ENCODE measurements at places on chromosomes 7 and 10. TPM values are rescaled to one million over a fixed set of nuclear protein-coding genes. Genes with fewer than 3 reads are reported as not detected.

DNA sequence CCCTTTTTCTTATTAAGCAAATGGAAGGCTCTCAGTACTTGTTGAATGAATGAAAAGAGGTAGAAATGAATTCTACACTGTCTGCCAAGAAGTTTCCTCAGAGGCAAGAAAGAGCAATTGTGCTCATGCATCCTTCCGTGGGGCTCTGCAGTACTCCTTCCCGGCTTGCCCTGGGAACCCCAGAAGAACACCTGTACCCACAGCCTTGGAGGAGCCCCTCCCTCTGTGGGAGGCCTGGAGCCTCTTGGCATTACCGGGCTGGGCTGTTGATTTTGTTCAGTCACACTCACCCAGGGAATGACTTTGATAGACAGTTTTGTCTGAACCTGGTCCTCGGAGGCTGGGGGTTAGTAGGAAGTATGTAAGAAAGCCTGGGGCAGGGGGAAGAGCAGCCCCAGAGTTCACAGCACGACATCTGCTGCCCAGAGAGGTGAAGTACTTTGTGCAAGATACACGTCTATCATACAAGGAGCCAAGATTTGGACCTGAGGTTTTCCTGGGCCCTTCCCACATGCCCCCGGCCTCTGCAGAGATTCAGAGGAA, 134.8 kb upstream of the GDF10 start:
- peak; percentile 44 for DNase-seq

DNA sequence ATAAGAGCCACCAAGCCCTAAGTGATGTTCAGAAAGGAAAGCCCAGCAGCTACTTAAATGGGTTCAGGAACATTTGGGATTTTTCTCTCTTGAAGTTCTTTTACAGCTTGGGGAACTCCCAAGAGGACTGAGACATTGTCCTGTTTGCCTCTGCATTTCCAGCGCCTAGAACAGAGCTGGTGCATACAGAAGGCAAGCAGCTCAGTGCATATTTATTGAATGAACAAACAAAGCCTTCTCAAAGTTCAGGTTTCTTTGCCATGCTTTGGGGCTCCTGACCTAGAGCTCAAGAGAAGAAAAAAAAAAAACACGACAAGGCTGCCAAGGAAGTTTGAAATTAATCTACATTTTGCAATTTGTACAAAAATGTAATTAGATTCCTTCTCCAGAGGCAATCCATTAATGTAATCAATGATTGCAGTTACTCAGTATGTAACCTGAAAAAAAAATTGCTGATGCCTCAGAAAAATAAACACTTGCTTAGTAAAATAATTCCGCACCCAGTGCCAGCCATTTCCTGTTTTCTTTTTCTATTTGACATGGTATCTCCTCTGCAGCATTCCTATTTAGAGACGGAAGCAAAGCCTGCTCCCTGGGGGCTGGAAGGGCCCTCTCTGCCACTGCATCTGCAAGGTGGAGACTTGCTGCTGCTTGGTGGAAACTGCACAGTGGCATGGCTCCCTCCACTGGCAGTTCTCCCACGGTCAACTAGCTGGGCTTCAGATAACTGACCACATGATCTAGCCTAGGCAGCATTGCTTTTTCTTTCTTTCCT, 157.3 kb downstream of the TMEM178B start:
- DNase-seq = peak; percentile 40

DNA sequence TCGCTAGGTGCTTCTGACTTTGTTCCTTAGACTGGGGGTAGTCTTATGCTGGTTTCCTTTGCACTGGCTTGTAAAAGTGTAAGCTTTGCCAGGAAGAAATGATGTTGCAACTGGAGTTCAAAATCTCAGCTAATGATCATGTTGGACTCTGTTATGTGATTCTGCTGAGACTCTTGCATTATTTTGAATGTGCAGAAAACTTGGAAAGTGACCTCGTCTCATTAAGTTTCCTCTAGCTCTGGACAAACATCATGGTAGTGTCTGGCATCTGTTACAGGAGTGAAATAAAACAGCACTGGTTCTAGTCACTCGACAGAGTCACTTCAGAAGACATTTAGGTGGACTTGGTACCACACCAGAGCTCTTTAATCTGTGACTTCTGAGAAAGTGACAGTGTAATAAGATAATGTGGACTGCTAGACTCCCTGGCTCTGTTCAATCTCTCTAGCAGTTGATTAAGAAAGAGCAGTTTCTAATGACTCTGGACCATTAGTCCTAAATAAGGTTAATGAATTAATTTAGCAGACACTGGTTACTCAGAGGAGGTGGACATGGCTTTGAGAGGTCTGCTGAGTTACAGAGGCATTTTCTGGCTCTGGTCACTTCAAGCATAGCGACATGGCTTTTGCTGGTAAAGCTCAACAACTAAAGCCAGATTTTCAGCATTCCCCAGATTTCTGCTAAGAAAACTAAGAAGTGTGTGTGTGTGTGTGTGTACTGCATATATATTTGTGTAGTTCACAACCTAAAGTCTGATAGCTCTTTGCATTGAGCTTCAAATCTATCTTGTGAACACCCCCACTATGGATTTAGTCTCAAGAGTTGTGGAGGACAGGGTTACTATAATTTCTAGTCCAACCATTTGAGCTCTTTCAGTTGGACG, 2.0 kb downstream of the NRP1 start:
- peak; percentile 27 for DNase-seq

DNA sequence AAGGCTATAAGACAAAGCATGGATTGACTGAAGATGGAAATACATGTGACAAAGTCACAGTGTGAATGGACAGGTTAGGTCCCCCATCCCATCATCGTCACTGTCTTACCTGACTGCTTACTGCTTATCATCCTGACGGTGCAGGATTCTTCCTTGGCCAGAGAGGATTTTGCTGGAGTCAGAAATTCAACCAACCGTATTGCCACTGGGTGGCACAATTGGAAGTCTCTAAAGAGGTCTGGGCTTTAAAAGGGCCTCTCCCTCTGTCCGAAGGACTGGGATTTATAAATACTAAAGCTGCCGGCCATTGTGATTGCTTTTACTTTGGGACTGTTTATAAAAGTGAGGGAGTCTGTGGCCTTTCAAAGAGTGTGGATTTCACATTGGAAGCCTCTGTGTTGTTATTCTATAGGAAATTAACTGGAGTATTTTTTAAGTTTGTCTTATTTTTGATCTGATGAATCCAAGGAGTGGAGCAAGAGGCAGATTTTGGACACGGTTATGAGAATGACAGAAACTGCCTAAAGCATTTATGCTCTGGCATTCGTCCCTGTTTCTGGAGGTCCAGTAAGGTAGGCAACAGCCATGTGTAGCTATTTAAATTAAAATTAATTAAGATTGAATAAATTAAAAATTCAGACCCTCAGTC, 113.3 kb upstream of the CREB5 start:
- DNase-seq = peak; percentile 78

GRCh38 chr7:115802415-115802814, 228.1 kb downstream of the TFEC start:
- no peak for DNase-seq

GRCh38 chr7:36288501-36288900, 101.2 kb upstream of the ANLN start:
- DNase-seq = no peak

- DNase-seq = no peak
These were observed 28.4 kb upstream of the FKBP9 start for GRCh38 chr7:32928785-32929298.

DNA sequence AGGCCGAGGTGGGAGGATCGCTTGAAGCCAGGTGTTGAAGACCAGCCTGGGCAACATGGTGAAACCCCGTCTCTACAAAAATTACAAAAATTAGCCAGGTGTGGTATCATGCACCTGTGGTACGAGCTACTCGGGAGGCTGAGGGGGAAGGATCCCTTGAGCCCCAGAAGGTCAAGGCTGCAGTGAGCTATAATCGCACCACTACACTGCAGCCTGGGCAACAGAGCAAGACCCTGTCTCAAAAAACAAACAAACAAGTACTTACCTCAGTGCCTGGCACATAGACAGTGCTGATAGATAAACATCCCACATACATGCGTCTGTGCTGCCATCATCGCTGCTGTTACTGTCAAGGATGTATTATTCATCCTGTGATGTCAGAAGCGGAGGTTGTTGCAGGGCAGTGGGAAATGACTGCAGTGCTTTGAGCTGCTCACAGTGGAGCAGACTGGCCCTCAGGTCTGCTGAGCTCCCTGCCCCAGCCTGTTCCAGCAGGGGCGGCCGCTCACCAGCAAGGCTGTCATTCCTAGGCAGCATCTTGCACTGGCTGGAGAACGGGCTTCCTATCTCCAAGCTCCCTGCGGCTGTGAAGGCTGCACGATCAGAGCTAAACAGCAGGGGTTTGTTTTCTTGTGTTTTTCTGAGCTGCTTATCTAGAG, 18.6 kb downstream of the FOXK1 start:
- DNase-seq = no peak

GRCh38 chr7:86768394-86768793, 124.7 kb downstream of the GRM3 start:
- no peak for DNase-seq

DNA sequence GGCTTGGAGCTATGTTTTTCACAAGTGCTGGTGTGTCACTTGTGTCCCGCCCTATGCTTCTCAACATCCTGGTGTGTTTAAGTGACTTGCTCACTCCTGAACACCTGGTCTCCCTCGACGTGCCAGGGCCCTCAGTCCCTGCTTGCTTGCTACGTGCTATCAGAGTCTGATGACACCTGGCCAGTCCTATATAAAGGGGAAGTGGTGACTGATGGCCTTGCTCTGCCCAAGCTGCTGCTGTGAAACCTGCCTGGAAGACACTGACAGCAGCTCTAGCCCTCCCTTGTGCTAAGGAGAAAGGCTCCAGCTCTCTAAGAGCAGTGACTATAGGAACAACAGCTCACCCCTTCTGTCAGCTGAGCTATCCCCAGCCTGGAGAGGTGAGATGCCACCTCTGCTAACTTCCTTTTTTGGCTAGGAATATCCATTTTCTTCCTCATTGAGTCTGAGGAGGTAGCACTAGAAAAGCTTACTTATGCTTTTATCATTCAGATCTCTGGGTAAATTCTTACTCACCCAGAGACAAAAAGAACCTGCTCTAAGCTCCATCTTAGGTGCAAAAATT, 77.2 kb upstream of the PLXNA4 start:
- DNase-seq = no peak

DNA sequence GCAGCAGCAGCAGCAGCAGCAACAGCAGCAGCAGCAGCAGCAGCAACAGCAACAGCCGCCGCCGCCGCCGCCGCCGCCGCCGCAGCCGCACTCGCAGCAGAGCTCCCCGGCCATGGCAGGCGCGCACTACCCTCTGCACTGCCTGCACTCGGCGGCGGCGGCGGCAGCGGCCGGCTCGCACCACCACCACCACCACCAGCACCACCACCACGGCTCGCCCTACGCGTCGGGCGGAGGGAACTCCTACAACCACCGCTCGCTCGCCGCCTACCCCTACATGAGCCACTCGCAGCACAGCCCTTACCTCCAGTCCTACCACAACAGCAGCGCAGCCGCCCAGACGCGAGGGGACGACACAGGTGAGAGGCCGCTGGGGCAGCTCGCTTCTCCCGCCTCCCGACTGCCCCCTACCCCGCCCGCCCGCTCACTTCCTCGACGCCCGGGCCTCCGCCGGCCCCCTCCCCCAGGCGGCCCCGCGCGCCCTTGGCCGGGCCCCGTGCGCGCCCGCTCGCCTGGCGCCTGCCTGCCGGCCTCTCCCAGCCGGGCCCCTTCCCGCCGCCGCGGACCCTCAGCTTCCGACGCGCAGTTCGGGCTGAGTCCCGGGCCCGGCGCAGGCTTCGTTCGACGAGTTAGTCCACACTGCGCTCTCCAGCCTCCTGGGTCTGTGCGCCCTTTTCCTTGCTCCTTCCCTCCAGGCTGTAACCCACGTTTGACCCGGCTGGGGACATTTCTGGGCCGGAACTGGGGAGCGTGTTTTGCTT, 882 bp downstream of the DLX6 start:
- peak; percentile 70 for DNase-seq

GRCh38 chr7:30879139-30880124, 32.2 kb upstream of the AQP1 start:
- no peak for DNase-seq

DNA sequence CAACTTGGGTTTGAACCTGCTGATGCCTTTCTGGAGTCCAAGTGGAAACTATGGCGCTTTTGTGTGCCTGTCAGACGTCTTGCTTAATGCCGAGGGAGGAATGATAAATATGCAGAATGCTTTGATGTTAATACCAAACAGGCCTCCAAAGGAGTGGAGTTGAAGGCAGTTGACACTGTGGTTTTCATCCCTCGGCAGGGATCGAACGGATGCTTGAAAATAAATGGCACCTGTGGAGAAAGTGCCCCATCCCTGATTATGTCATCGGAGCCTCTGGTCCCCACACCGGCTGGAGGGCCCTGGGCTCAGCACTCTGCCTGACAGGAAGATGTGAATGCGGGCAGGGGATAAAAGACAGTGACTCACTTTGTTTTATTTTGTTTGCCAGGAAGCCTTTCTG, 148.7 kb upstream of the GPR26 start:
- DNase-seq = no peak

- no peak for DNase-seq
These were observed 32.4 kb upstream of the LBX1 start for GRCh38 chr10:101261702-101262101.

- DNase-seq = no peak
These were observed 7.6 kb upstream of the ORAI2 start for GRCh38 chr7:102425639-102426267.

- DNase-seq = no peak
These were observed 87.0 kb downstream of the PTPRN2 start for GRCh38 chr7:158500651-158501052.

GRCh38 chr7:81688622-81689411, 81.0 kb downstream of the HGF start:
- no peak for DNase-seq

GRCh38 chr10:30751678-30752331, 122.3 kb upstream of the LYZL2 start:
- peak; percentile 57 for DNase-seq

DNA sequence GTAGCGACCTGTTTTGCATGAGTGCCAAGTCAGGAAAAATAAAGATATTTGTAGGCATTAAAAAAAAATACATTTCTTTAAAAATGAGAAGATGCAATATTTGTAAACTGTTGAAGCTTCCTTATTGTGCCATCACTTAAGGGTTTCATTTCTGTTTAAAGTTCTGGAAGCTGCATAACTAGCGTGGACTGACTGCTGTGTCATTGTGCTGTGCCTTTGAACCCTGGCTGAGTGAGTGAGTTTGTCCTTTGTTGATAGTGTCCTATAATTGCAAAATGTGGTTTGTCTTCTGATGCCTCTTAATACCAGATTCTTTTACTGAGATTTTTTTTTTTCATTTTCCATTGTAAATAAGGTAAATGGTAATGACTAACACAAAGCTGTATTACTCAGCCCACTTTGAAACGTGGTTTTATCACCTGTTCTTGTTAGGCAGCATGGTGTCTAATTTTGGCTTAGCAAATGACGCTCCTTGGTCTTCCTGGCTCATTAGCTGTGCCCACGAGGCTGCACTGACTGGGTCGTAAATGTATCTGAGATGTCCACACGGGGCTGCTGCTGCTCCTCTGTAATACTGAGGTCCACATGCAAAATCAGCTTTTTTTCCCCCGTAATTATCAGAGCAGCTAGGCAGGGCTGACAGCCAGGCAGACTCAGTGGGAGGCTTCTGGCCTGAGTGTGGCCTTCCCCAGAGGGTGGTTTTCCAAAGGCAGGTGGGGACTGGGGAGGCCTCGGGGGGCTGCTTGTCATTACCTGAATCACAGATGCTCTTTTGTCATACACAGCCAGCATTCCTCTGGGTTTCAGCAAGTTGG, 14.8 kb downstream of the ZSCAN25 start:
- DNase-seq = peak; percentile 74

GRCh38 chr7:77893813-77894212, 95.2 kb downstream of the PHTF2 start:
- no peak for DNase-seq

The AKR1D1 gene
- not detected for total RNA-seq

The SYT15 gene
- total RNA-seq = 53.5 TPM

The PKD2L1 gene
- 1.1 TPM for total RNA-seq

The SMKR1 gene
- total RNA-seq = 0.51 TPM

The GRID2IP gene
- 0.80 TPM for total RNA-seq

The MRLN gene
- total RNA-seq = not detected

The PAX4 gene
- not detected for total RNA-seq

The PLAC9 gene
- total RNA-seq = 53.1 TPM

The MARVELD1 gene
- total RNA-seq = 57.9 TPM
